ENCODE measurements at places on chromosomes 13 and 19.

DNA sequence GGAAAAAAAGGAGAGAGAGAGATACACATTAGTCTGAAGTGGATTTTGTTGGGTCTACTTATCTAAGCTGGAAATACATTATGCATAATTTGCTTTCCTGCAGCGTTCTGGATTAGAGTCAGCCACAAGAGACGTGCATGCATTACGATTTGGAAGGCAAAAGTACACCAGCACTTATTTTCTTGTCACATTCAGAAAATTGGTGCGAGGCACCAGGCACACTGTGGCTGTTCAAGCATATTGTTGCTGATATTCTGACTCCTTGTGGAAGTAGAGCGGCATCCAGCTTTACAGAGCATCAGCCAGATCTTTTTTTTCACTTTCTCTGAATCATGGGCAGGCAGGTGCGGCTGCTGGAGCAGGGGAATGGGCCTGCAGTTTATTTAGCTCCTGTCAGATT lies 905.6 kb upstream of the SPRY2 start:
- DNase-seq = no peak

DNA sequence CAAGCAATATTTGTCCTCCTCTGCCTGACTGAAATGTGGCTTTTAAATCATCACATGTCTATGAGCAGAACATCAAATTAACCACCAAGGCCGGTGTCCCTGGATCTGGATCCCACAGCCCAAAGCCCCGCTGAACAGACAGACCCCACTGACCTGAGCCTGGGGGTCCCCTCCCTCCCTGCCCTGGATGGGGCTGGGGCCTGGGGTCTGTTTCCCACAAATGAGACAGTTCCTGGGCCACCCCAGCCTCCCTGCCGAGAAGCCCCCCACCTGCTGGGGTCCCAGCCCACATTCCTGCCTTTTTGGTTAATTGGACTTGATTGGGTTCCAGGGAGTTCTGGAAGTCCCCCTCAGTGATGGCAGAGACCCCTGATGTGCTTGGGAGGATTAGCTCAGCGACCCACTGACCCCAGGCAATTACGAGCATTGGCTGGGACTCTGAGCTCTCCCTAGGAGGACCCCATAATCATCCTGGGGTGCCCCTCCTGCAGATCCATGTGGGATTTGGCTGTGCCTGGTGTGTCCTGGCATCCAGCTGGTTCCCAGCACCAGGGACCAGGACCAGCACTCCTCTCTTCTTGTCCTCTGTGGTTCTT lies 19.4 kb upstream of the CPAMD8 start:
- no peak for DNase-seq

DNA sequence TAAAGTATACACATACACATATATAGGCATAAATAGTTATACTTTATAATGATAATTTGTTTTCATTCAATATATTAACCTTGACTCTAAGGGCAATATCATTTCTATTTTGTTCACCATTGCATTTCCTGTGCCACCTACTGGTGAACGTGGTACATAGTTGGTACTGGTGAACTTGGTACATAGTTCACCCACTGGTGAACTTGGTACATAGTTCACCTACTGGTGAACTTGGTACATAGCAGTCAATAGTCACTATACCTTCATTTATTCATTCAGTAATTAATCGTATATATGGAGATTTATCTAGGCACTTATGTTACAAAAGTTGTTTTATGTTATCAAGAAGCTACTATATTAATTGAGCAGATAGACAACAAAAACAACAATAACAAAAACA lies 172.6 kb upstream of the ATXN8OS start:
- DNase-seq = no peak

GRCh38 chr19:19217099-19217498 lies 5.3 kb downstream of the NCAN start:
- DNase-seq = no peak

- DNase-seq = no peak
Observed at GRCh38 chr19:2567580-2567979, 91.7 kb downstream of the GADD45B start.

- DNase-seq = no peak
Observed at GRCh38 chr19:12867120-12868099, 13.8 kb downstream of the DNASE2 start.

DNA sequence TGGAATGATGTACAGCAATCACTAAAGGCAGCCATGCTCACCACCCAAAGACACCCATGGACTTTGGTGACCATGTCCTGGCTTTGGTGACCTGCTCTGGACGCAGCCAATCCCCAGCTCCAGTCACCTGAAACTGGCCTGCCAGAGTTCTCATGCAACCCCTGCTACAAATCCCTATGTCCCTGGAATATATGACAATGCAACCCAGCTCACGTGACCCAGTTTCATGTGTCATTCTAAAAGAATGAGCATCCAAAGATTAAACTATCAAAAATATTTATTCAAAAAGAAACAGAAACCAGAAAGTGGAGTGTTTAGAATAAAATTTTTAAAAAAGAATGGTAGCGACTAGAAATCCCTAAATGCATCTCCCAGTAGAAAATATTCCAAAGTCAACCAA lies 203.3 kb upstream of the IRS2 start:
- no peak for DNase-seq

DNA sequence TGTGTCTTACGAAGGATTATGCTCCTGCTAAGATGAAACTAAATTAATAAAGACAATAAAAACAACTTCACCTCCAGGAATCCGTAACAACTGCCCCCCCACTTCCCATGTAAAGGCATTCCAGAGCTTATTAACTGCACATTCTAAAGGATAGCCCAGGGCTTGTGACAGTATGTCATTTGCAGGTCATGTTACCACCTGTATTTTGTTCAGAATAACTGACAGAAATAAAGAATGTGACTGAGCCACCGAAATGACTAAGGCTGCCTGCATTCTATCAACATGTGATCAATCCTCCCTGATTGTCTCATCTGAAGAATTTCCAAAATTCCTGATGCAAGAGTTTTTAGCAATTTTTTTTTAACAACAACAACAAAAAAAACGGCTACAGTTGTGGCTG lies 117.2 kb downstream of the MIPEP start:
- no peak for DNase-seq

GRCh38 chr19:56159009-56159559 lies 16.7 kb upstream of the GALP start:
- no peak for DNase-seq

DNA sequence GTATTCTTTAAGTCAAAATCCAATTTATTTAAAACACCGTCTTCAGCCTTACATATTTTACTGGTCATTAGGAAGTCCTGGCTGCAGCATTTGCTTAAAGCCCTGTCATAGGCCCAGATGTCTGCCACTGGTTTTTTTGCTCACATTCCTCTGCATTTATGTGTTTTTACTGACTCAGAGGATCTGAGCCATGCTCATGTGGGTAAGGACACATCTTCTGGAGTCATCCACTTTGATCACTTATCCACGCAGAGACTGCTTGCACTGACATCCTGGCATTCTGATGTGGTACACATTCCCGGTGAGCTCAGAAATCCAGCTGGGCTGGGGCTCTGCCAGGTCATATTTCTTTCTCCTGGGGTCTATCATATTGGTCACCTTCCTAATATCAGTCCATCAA lies 531.7 kb upstream of the ARGLU1 start:
- DNase-seq = no peak

DNA sequence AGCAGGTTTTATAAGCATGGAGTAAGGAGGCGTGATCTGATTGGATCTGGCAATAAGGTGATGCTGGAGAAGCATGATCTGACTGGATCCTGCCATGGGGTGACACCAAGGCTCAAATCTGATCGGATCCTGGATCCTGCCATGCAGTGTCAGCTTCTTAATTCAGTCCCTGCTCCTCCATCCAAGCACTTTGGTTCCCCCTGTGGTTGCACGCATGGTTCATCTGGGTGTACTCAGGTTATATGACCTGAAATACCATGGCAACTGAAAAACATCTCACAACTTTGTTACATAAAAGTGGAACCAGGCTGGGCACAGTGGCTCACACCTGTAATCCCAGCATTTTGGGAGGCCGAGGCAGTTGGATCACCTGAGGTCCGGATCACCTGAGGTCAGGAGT lies 17.6 kb upstream of the KLK4 start:
- DNase-seq = no peak

- no peak for DNase-seq
Observed at GRCh38 chr19:3234800-3235199, 10.3 kb downstream of the CELF5 start.

DNA sequence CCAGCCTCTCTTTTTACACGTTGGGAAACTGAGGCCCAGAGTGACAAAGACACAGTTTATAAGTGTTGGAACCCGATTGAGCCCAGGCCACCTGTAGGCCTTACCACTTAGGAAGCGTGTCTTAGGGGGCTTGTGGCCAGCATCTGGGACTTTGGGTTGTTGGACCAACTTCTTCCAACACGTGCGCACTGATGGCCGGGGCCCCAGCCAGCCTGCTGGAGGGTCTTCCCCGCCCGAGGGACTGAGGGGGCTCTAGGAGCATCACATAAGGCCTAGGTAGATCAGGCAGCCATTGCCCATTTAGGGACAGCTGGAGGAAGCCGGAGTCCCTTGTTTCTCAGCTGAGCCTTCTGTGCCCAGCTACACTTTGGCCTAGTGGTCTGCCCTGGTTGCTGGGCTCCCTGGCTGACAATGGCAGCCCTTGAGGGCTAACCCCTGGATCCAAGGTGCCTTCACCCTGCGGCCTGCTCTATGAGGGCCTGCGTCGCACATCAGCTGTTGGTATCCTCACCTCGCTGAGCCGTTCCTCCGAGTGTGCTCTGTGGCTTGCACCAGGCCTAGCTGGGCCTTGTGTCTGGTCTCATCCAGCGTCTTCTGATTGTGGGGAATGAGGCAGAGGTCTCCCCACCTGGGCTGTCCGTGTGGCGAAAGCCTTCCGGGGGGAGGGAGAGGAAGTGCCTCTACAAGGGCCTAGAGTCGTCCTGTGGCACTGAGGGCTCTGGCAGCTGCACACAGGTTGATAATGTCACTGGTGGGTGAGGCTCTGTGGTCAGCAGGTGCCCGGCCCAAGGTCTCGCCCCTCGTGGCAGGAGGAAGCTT lies 1.2 kb downstream of the RAB11B start:
- DNase-seq = no peak

DNA sequence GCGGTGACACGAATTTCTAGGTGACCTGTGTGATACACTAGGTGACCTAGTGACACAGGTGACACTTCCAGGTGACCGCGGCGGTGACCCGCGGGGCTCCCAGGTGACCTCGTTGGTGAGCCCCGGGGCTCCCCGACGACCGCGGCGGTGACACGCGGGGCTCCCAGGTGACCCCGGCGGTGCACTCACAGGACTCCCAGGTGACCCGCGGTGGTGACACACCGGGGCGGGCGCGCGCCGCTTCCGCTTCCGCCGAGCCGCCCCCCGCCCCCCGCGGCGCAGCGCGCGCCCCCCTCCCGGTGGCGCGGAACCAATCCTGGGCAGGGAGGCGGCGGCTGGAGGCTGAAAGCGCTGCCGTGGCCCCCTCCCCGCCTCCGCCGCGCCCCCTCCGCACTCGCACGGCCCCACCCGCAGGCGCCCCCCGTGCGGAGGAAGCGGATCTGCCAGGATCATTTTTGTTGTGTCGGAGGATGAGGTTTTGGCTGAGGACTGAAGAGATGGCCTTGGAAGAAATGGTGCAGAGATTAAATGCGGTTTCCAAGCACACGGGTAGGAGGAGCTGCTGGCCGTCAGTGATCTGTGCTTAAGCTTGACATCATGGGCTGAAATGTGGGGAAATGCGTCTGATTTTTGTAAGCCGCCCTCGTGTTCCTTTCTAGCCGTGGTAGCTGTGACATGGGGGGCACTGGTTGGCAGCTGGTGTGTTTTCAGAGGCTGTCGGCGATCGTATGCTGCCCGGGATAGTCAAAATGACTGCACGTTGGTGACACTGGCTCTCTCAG lies at the start of gene MCF2L:
MCF2L (plus strand) TSS at position 305 of the 782 bp plus-strand sequence; CDS start at position 471, 166 bp downstream.
- peak; percentile 21 for DNase-seq

GRCh38 chr13:32407854-32408253 lies 20.1 kb downstream of the N4BP2L1 start:
- DNase-seq = no peak

DNA sequence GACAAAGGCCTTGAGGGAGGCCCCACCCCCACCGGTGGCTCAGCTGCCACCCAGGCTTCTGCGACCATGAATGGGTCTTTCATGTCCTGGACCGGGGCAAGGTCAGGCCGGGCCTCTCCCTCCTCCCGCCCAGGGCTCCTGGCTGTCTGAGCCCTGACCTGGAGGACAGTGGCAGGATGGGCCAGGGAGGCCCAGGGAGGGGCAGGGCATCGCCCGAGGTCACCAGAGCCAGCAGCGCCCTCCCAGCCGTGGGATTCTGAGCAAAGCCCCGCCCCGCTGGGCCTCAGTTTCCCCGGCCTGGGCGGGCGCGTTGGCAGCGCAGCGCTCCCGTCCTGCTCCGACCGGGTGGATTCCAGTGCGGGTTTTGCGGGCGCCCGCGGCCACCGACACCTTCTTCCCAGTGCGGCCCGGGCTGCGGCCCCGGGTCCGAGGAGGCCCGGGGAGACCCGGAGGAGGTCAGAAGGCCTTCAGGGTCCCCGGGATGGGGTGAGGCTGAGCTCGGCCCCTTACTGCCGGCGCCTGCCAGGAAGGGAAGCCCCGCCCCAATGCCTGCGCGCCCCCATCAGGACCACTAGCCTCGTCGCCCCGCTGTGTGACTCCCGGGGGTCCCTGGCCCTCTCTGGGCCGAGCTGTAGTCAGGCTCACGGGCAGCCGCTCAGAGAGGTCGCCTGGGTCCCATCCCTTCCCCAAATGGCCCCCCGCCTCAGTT lies 24.6 kb upstream of the SEMA6B start:
- DNase-seq = no peak

GRCh38 chr19:36686365-36687213 lies 823 bp upstream of the ZNF567 start:
- DNase-seq = no peak

GRCh38 chr19:20863176-20863575 lies 59.9 kb upstream of the ZNF85 start:
- DNase-seq = no peak

DNA sequence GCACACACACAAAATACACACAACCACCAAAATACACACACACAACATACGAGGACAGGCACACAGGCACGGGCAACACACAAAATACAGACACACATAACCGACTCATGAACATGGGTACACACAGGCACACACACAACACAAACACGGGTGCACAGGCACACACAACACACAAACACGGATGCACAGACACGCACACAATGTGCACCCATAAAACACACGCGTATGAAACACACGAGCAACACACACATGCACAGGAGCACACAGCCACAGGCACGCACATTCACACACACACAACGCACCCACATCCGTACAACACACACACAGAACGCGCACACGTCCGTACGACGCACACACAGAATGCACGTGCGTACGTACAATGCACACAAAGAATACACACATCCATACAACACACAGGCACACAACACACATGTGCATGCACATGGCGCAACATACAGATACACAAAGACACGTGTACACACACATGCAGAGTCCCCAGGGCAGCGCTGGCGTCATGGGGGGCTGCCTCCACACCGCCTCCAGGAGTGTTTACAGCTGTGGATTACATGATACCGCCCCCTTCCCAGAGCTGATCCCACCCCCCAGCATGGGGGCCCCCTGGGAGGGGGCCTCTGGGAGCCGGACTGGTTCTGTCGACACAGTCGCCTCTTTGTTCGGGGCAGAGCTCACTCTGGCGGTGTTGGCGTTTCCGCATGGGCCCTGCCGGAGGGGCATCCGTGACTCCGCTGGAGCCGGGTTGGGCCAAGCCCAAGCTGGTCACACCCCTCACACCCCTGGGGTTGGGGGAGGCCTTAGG lies 2.9 kb downstream of the SBNO2 start:
- no peak for DNase-seq

Data from stimulated activated CD8-positive, alpha-beta memory T cell treated with anti-CD3 and anti-CD28 coated beads, Interleukin-7, amount 100 ng/mL, for 24 hours (primary cell).